ENCODE measurements at places on chromosomes 7 and 10.
A peak's percentile ranks its signal among the peaks of the same experiment; 100 is the strongest.

- no peaks in the 10 kb centered on the region for H3K36me3 ChIP-seq
- H3K4me1 ChIP-seq = peaks cover 6% of the 10 kb centered on the region
- H3K27me3 ChIP-seq = peaks cover 11% of the 10 kb centered on the region
These were observed 27.8 kb downstream of the CHST15 start for GRCh38 chr10:124065382-124066125.

DNA sequence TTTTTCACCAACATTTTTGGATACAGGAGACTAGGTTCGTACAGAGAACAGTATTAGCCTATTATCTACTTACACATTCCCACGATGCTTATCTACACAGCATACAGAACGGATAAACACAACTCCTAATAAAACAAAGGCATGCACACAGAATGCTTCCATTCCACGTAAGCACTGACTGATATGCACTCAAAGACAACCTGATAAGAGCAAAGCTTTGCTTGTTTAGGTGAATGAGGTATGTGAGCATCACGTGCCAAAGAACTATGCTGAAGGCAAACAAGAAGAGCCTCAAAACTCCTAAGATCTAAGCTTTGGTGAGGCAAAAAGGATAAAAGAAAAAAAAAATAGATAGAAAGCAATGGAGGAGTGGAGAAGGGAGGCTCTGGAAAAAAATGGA is 413.5 kb upstream of the LRRN3 start:
- no peak overlapping the region for H3K4me3 ChIP-seq
- H3K27me3 ChIP-seq = no peaks in the 10 kb centered on the region
- H3K4me1 ChIP-seq = no peaks in the 10 kb centered on the region
- H3K36me3 ChIP-seq = no peaks in the 10 kb centered on the region
- H3K27ac ChIP-seq = no peak overlapping the region
- DNase-seq = no peak

DNA sequence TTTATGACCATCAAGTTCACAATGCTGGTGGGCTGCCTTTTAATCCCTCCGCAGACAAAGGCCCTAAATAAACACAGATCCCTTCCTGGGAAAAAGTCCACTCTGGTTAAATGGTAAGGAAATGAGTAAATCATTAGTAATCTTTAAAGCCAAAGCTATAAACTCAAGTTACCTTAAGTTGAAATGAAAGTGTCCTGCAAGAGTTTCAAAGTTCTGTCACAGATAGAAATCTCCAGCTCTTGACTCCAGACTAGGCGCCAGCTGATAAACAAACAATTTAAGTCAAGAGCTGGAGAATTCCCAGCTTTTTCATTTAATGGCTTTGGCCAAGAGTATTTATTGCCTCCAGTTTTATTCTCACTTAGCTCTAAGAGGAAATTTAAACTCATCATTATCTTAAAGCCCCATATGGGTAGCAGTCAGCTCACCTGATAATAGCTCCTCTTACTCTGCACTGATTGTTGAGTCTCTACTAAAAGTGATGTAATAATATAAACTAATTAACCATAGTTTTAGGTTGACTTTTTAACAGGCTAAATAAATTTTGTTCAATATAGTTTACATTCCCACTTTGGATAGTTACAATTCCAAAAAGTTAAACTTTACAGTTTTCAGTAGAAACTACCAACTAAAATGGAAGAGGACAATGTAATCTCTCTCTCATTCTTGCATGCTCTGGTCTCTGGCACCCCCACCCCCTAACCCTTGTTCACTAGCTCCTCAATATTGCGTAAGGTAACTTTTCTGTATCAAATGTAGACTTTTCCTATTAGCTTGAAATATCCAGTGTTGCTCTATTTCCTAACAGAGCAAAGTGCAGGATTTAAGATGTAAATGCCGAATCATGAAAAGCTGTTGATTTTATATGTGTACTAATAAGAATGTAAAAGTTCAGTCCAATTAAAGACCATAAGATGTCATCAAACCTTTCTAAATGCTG is 56.1 kb downstream of the HIBADH start:
- no peaks in the 10 kb centered on the region for H3K4me1 ChIP-seq
- no peaks in the 10 kb centered on the region for H3K27me3 ChIP-seq
- H3K4me3 ChIP-seq = no peak overlapping the region
- no peaks in the 10 kb centered on the region for H3K36me3 ChIP-seq

DNA sequence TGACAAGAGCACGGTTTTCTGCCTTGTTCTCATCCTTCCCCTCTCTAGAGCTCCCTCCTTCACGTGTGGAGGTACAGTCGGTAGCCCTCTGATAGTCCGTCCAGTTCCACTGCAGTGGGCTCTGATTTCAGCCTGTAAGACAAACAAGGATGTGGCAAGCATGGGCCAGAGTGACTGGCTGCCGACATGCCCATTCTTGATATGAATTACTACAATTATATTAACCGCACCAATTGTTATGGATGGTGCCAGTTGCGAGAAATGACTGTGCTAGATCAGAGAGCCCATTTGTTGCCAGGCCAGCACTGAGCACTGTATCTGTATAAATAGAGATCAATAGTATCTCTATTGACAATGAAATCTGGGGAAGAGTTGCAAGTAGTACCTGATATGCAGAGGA is 146.6 kb downstream of the CHN2 start:
- H3K4me3 ChIP-seq = no peak overlapping the region
- no peaks in the 10 kb centered on the region for H3K27me3 ChIP-seq
- H3K36me3 ChIP-seq = no peaks in the 10 kb centered on the region
- H3K4me1 ChIP-seq = peaks cover 18% of the 10 kb centered on the region
- no peak overlapping the region for H3K27ac ChIP-seq

DNA sequence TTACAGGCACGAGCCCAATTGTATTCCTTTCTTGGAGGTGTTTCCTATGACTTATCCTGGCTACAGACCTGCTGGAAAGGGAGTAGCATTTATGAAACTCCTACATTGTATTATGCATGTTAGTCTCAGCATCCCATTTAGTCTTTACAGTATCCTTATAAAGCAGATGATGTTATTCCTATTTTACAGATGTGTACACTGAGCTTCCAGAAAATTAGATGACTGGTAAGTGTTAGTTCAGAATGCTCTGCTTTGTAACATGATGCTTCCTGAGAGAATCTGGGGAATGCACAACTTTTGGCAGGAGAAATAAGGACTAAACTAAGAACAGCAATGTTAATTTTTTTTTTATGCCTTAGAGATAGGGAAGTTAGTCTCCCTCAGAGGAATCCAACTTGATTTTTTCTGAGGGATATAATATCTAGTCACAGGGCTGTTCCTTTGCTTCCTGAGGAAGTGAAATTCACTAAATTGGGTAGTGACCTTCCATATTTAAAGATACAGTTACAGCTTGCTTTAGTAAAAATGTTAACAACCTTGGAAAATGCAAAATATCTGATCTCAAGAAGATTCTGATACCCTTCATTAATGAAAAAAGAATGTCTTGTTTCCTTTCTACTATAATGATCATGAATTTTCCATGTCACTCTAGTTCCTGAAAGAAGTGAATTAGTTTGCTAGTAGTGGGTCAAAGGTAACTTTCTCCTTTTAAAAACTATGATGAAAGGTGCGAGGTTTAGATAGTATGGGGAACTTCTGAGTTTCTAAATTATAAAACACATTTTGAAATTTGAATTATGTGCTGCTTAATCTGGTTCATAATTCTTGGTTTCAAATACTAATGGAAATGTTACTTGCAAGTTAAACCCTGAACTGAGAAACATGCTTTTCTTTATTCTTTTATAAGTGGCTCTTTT is 194.0 kb upstream of the PRPS1L1 start:
- H3K27me3 ChIP-seq = no peaks in the 10 kb centered on the region
- no peak overlapping the region for H3K4me3 ChIP-seq
- DNase-seq = no peak
- H3K27ac ChIP-seq = no peak overlapping the region
- H3K4me1 ChIP-seq = peaks cover 40% of the 10 kb centered on the region

DNA sequence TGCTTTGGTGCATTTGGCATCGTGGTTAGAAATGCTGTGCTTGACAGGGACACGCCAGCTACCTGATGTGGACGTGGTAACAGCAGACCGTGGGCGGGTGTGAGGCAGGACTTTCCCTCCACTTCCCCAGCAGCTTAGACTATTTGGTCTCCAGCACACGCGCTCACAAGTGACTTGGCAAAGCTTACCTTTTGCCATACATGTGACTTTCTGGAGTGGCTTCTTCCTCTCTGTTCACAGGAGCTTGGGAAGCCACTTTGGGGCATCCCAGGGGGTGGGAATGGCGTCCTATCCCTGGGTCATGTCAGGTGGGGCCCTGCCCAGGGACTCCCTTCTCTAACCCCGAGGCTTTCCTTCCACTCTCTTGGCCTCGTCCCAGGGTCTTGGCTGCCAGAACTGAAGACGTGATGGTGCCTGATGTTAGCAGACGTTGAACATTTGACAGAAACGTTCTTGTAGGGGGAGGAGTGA is 228.7 kb upstream of the KLF6 start:
- H3K4me3 ChIP-seq = no peak overlapping the region
- no peaks in the 10 kb centered on the region for H3K27me3 ChIP-seq
- peak; percentile 25 for DNase-seq
- no peaks in the 10 kb centered on the region for H3K36me3 ChIP-seq

GRCh38 chr10:80516506-80517075 is 21.1 kb upstream of the SH2D4B start:
- H3K27me3 ChIP-seq = no peaks in the 10 kb centered on the region
- no peak overlapping the region for H3K4me3 ChIP-seq
- H3K27ac ChIP-seq = peak overlapping the region; percentile 79
- peaks cover 55% of the 10 kb centered on the region for H3K36me3 ChIP-seq
